CD4-positive, alpha-beta T cell treated with Interferon alpha-2 for 1 hour (primary cell): ENCODE measurements at places on chromosomes 6 and 20.
A peak's percentile ranks its signal among the peaks of the same experiment; 100 is the strongest.

DNA sequence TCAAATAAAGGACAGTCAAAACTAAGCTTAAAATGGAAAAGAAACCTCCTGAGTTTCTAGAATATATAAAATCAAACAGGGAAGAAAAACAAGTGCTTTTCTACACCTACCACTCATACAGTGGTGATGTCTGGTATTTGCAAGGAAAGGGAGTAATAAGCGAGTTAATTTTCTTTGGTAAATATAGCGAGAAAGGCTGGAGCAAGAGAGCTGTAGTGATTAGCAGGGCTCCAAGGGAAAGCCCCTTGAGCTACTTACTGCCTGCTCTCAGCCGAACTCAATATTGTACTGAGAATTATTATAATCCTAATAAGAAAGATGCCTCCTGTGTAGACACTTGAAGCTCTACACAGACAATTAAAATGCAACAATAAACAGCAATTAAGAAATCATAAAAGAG lies 296.3 kb downstream of the LAMA2 start:
- DNase-seq = no peak

GRCh38 chr6:17007749-17008148 lies 94.1 kb upstream of the STMND1 start:
- no peak for DNase-seq

DNA sequence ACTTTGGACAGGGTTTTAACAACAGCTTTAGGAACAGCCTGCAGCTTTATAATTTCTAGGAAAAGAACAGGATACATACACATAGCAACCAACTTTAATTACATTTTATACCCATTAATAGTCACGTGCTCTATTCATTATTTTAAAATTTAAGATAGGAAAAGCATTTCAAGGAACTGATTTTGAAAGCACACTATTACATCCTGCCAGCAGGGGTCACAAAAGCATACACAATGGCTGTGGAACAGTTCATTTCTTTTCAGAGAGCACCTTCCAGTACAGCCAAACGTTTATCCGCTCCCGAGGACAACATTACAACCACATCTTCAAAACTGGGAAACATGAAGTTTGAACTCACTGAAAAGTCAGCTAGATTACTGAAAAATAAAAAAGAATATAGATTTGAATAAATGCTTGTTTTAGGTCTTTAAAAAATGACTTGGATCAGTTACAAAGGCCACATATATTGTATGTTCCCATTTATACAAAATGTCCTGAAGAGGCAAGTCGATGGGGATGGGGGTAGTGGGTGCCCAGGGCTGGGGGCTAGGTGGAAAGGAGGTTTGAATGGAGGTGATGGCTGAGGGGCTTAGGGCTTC lies 104.6 kb upstream of the EXOC2 start:
- peak; percentile 47 for DNase-seq

- peak; percentile 19 for DNase-seq
Measured at GRCh38 chr20:45229264-45230056, 8.3 kb downstream of the SEMG2 start.

DNA sequence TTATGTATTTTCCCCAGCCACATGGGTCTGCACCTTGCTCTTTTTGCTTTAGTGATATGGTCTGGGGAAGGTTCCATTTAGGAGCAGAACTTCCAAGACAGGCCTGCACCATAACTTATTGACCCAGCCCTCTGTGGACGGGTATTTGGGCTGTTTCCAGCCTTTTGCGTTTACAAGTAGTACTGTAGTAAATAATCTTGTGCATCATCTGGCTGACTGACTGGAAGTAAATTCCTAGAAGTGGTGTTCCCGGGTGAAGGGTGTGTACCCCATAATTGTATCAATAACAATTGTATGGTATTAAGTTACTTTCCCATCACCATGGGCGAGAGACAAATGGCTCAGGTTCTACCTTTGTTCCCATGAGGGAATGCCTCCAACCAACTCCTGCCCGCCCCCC lies 31.6 kb downstream of the SPDEF start:
- no peak for DNase-seq

GRCh38 chr6:19804205-19805128 lies 32.7 kb upstream of the ID4 start:
- peak; percentile 16 for DNase-seq

GRCh38 chr6:130035211-130035610 lies 16.8 kb downstream of the L3MBTL3 start:
- DNase-seq = no peak
